ENCODE measurements at places on chromosomes 2 and 18.

DNA sequence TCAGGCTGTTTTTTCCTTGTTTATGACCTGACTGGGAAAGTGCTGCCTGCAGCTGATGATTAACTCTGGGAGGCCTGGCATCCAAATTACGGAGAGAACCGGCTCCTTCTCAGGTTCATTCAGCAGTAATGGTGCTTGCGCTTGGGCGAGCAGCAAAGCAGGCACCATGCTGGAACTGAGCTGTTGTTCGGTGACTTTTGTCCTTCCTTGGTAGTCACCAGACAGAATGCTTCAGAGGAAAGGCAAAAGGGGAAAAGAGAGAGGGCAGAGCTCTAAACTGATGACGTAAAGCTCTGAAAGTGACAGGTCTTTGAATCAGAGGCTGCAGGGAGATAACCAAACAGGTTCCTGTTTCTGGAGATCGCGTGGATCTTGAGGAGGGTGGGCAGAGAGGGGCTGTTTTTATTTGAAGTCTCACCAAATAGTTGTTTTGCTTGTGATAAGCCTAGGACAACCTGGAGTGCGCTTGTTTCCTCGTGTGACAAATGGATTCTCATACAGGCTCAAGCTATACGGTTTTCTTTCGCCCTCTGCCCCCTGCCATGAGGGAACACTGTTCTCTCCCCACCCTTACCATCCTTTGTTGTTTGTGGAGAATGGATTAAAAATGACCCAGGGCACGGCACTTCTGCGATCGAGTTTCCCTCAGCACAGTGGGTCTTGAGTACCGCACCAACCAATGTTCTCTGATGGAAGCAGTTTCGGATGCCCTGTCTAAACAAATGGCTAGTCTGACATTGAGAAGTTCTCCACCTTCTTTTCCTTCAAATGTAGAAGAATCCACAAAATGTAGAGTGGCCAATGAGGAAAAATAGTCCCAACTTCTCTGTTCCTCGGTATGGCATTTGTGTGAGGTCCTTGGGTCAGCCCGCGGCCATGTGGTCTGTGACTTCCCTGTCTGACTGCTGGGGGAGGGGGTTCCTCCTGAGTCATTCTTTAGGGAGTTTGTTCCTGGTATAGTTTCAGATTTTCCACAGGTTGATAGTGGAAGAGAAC lies 1.3 kb downstream of the RASGRP3 start:
- DNase-seq: peak; percentile 60

DNA sequence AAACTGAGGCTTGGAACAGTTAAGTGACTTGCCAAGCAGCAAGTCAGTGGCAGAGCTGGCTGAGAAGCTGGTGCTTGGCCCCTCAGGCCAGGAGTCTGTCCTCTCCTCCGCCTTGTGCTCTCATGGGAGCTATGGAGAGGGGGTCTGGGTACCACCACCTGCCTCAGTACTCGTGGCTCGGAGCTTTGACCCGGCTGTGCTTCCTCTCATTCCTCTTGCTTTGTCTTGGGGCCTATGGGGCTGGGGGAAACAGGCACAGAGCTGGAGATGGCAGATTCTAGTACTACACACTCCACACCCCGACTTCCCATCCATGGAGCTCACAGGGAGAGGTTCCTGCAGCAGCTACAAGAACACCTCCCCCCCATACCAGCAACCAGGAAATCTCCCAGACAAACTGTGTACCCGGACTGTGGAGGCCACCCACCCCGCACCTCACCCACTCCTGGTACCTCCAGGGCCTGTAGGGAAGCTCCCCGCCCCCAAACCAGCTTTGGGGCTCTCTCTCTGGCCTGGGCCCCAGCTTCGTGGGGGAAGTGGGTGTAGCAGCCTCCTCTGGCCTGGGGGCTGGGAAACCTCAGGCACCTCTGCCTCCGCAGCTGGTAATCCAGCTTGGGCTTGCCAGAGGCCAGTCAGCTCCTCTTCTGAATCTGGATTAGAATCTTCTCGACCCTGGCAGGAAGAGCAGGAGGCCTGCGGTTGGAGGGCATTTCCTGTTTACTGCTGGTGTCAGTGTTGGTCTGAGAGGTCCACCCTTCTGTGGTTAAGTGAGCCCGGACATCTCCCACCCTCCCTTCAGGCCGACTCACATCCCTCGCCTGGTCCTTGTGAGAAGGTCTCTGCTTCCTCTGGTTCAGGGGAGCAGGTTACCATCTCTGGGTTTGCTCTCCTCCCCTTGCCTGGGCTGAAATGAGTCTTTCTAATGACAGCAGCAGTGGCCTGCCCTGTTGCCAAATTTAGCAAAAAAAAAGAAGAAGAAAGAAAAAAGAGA lies 22.3 kb upstream of the RHOB start:
- peak; percentile 79 for DNase-seq

DNA sequence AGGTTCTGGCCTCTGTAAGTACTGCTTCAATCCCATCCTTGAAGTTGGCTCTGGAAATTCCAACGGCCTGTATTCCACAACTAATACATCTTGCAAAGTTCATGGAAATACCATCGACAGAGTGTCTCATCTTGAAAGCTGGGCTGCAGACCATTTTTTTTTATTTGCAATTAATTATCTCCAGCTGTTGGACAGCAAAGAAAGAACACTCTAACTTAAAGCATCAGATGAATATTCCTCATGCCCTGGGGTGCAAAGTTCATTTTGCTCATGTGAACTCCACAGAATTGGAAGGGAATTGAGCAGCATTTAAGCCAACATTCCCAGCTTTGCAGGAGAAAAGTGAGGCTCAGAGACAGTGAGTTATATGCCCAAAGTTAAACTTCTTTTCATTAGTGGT lies 96.5 kb upstream of the PIEZO2 start:
- DNase-seq: no peak

DNA sequence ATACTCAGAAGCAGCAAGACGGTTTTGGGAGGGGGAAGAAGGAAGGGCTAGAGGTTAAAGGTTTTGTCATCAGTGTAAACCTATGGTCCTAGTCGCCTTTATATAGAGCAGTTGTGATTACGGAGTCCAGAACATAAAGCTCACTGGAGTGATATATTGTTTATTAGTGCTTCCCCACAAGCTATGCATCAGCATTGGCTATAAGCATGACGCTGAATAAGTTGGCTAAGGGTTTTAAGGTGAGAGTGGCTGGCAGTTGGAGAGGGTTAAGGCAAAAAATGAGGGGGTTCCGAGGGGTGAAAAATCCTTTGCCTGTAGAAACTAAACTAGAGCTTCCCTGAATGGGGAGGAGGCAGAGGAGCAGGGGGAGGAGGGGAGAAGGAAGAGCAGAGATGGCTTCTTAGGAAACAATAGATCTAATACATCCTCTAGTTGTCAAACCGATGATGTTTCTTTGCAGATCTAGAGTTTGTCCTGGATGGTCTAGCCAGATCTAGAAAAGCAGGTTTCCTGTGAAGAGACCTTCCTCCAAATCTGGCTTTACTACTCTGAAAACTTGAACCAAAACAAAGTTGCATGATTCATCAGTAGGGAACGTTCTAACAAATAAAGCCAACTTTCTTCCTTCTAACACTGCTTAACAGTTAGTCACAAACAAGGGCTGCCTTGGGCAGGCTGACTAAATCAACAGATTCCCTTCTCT lies 2.5 kb downstream of the KLF7 start:
- DNase-seq: peak; percentile 56

DNA sequence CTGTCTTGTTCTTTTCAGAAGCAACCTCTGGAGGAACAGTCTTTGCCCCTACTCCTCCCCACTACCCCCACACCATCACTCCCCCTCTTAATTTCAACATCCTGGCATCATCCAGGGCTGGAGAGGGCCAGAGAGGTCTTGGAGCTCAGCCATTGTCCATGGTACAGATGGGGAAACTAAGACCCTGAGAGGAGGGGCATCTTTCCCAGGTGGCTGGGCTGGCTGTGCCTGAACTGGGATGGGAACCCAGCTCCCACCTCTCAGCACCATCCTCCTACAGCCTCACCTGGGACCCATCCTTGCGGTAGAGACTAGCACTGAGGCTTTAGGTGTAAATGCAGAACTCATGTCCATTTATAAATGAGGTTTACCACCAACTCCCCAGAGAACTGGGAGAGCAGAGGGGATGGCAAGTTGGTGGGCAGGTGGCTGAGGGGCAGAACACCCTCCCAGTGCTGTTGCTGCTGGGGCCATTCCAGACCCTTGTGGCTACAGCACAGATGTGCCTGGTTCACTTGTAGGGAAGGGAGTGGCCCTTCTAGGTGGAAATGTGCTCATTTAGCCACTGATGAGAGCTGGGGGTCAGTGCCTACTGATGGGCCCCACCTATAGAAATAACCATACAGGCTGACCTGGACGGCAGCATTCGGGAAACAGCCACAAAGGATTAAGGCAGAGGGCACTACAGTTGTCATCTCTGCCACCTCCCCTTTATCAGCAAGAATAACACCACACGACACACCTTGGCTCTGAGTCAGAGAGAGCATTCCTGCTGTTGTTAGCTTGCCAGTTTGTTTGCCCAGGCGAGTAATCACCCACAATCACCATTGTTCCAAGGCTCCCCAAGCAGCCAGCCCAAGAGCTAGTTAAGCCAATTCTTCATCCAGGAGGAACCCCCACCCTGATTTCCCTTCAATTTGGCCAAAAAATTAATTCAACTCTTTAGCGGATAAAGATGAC lies 2.1 kb downstream of the MLPH start:
- no peak for DNase-seq

- DNase-seq: no peak
Observed at GRCh38 chr2:55743583-55743982, 49.9 kb upstream of the PNPT1 start.

- DNase-seq: no peak
Observed at GRCh38 chr2:182694189-182694588, 21.9 kb upstream of the DNAJC10 start.

- DNase-seq: no peak
Observed at GRCh38 chr18:5693699-5694294, 150.0 kb upstream of the EPB41L3 start.

- peak; percentile 7 for DNase-seq
Observed at GRCh38 chr2:3287896-3288295, 89.7 kb downstream of the EIPR1 start.

DNA sequence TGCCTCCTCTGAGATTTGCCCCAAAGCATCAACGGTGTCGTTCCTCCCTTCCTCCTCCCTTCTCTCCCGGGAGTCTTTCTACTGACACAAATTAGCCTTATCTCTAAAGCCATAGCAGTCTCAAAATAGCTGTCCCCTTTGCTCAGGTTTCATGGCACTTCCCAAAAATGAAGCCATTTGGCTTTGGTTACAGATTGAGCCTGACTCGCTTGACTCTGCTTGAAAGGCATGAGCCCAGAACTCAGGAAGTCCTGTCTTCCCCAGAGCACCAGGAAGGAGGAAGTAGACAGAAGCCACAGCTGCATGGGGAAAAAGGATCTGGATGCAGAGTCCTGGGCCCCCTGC lies 234.4 kb upstream of the RGPD4 start:
- no peak for DNase-seq

DNA sequence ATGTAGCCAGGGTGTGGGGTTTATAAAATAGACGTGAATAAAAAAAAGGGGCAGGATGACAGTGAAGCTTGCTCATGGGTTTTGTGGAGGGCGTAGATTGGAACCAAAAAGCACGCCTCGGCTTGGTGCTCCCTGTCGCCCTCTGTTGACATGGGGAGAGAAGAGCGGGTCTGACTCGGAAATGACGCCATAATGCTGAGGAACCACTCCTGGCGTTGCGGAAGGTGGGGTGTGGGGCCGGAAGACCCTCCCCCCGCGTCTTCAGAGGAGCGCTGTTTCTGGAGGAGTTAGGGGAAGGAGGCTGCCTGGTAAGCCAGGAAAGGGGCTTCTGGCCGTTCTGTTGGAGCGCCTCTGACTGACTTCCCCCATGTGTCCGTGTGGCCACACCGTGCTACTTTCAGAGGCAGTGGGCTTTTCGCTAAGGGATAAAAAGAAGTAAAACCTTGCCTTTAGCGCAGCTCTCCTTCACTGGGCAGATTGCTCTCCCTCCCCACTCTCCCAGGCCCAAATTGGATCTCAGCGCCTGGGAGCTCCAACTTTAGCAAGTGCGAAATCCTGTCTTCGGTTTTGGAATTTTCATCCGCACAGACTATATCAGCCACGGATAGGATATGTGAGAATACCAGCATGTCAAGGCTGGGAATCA lies 42.8 kb downstream of the PLEKHA3 start:
- DNase-seq: peak; percentile 75

DNA sequence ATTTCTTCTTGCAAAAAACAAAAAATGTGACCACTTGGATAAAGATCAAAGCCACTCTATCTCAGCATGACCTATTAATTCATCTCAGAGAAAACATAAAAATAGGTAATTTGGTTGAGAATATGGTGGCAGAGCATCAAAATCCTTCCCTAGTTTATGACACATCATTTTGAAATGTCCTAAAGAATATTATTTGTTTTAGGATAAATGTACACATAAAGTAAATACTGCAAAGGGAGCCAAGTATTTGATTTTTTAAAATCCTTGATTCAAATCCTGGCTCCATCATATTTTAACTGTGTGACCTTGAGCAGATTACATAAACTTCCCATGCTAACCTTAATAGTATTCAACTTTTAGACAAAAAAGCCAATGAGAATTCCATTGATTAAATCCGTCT lies 206.6 kb downstream of the CDH2 start:
- DNase-seq: no peak

DNA sequence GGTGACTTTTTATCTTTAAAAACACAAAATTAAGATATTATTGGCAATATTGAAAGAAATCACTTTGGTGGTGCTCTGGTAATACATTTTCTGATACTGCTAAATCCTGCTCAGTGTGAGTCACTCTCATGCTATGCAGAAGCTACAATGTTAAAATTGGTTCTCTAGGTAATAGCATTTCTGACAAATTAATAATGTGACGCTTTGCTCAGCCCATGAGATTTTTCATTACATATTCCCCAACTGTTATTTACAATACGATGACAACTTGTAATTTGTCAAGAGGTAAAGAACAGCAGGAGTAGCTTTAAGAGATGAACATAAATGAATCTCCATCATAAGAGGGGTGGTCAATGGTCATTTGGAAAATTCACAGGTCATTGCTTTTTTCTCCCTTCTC lies 573.6 kb downstream of the TMEM182 start:
- DNase-seq: no peak

- no peak for DNase-seq
Observed at GRCh38 chr2:54259413-54260240, 3.6 kb upstream of the TSPYL6 start.

- no peak for DNase-seq
Observed at GRCh38 chr2:136006658-136007057, 21.2 kb upstream of the DARS1 start.

DNA sequence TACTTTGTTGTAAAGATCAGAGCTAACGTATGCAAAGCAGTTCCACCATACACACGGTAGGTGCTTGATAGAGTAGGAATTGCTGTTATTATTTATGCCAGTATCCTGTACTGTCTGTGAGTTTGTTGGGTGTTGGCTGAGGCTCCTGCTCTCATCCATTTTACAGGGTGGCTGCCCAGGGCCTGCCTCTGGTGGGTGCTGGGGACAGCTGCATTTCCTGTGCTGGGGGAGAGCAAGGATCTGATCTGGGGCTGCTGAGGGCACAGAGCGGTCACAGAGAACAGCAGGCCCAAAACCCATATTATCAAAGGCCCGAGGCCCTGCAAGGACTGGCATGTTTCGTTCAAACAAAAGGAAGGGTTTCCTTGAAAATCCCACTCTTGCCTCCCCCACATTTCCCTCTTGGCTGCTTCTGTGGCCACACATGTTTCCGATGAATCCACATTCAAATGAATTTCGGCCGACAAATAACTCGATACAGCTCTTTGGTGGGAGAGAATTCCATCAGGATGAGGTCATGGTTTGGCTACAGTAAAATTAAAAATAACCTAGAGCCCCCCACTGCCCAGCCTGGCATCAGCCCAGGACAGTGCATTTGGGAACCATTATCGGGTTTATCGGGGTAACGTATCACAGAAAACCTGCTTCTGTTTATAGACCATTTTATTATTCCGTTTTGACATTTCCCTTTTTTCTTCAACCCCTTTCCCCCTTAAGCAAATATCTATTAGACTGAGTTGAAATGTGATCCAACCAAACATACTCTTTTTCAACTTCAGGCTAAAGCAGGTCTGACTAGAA lies 143.4 kb downstream of the CYRIA start:
- DNase-seq: no peak
